Activated naive CD8-positive, alpha-beta T cell treated with anti-CD3 and anti-CD28 coated beads, Interleukin-2, amount 10 ng/mL, durations not matched to agents 7 days and 5 days (primary cell): ENCODE measurements at places on chromosomes 5 and 9. TPM values are rescaled to one million over a fixed set of nuclear protein-coding genes. Genes with fewer than 3 reads are reported as not detected.

Gene SYK
- total RNA-seq = 0.82 TPM

Gene TAF11L11
- not detected for total RNA-seq

DNA sequence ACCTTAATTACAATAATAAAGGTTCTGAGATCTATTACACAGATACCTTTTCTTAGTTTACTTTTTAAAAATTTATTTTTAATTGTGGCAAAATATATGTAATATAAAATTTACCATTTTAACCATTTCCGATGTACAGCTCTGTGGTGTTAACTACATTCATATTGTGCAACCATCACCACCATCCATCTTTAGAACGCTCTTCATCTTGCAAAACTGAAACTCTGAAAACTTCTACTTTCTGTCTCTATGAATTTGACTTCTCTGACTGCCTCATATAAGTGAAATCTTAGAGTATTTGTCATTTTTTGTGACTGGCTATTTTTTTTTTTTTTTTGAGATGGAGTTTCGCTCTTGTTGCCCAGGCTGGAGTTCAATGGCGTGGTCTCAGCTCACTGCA lies 26.8 kb downstream of the WWC1 start:
- H3K4me3 ChIP-seq = no peak overlapping the region
- DNase-seq = no peak
- H3K27me3 ChIP-seq = no peaks in the 10 kb centered on the region
- H3K4me1 ChIP-seq = no peaks in the 10 kb centered on the region
- no peaks in the 10 kb centered on the region for H3K36me3 ChIP-seq
- no peak overlapping the region for H3K27ac ChIP-seq

GRCh38 chr9:121962421-121962820 lies 130.7 kb downstream of the TTLL11 start:
- peaks cover 2% of the 10 kb centered on the region for H3K36me3 ChIP-seq
- H3K27ac ChIP-seq = peak overlapping the region; percentile 6
- peaks cover 4% of the 10 kb centered on the region for H3K27me3 ChIP-seq

GRCh38 chr9:73683862-73684591 lies 532.4 kb downstream of the ANXA1 start:
- no peak for DNase-seq
- no peak overlapping the region for H3K4me3 ChIP-seq
- H3K4me1 ChIP-seq = no peaks in the 10 kb centered on the region
- H3K36me3 ChIP-seq = no peaks in the 10 kb centered on the region

- no peaks in the 10 kb centered on the region for H3K36me3 ChIP-seq
- H3K4me1 ChIP-seq = no peaks in the 10 kb centered on the region
- no peak for DNase-seq
- H3K27ac ChIP-seq = no peak overlapping the region
- H3K4me3 ChIP-seq = no peak overlapping the region
Observed at GRCh38 chr9:119224431-119224830, 144.8 kb downstream of the BRINP1 start.

DNA sequence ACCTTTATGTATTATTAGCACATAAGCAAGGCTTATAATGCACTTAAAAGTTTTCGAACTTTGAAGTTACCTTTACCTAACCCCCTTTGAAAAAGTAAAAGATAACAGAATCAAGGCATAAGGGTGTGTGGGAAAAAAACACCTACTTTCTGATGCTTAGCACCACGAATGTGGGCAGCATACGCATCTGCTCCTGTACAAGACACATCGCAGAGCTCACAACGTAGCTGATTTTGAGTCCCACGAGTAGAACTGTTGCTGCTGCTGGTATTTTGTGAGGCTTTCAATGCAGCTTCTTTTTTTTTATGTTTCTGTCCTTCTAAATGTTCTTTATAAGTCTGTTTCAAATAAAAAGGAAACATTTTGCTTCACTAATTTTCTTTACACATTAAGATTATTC lies 40.8 kb downstream of the ZFR start:
- no peak overlapping the region for H3K4me3 ChIP-seq
- peaks cover 6% of the 10 kb centered on the region for H3K4me1 ChIP-seq
- no peak overlapping the region for H3K27ac ChIP-seq
- no peak for DNase-seq
- H3K27me3 ChIP-seq = no peaks in the 10 kb centered on the region

DNA sequence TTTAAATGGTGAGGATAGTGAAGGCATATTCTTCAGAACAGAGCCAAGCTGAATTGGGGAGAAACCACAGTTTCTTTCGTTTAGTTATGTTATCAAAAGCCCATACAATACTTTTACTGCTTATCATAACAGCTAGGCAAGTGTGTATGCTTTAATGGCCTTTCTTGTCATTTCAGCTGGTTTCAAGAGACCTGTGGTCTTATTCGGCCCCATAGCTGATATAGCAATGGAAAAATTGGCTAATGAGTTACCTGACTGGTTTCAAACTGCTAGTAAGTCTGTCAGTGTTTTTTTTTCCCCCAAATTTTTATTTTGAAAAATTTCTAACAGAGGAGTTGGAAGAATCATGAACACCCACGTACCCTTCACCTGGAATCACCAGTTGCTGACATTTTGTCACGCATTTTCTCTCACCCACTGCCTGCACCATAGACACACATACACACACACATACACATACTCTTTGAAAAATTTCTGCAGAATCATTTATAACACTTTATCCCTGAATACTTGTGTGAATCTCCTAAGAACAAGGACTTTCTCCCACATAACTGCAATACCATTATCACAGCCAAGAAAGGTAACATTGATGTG lies 63.7 kb downstream of the TJP2 start:
- H3K4me1 ChIP-seq = no peaks in the 10 kb centered on the region
- H3K27me3 ChIP-seq = no peaks in the 10 kb centered on the region
- no peak overlapping the region for H3K4me3 ChIP-seq

GRCh38 chr5:27477550-27477949 lies 439.2 kb upstream of the CDH9 start:
- no peak overlapping the region for H3K4me3 ChIP-seq
- no peaks in the 10 kb centered on the region for H3K27me3 ChIP-seq
- no peak overlapping the region for H3K27ac ChIP-seq
- no peaks in the 10 kb centered on the region for H3K36me3 ChIP-seq
- no peaks in the 10 kb centered on the region for H3K4me1 ChIP-seq

DNA sequence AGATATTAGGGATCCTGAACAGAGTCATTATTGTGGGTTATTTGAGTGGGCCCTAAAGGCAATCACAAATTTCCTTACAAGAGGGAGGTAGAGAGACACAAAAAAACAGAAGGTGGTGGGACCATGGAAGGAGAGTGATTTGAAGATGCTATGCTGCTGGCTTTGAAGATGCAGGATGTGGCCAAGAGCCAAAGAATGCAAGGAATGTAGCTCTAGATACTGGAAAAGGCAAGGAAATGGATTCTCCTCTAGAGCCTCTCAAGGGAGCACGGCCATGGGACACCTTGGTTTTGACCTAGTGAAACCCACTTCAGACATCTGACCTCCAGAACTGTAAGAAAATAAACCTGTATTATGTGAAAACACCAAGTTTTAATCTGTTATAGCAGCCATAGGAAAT lies 53.8 kb downstream of the TTC39B start:
- no peak overlapping the region for H3K27ac ChIP-seq
- DNase-seq = no peak
- no peak overlapping the region for H3K4me3 ChIP-seq

DNA sequence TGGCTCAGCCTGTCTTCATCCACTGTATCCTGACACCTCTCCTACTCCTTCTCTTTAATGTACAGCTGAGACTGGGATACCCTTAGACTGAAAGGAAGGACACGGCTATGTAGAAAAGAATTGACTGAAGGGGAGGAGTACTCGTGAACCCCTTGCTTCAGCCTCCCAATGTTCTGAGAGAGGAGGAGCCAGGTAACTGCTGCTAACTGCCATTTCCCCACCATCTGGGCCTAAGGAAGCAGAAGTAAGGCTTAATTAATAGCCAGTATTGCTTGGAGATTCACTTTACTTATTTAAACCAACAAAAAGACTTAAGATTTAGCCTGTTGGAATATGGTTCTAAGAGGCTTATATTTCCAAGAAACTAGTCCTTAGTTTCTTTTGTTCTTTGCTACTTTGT lies 18.8 kb upstream of the RGS3 start:
- H3K27ac ChIP-seq = no peak overlapping the region
- no peaks in the 10 kb centered on the region for H3K27me3 ChIP-seq
- H3K36me3 ChIP-seq = no peaks in the 10 kb centered on the region
- no peak for DNase-seq
- H3K4me3 ChIP-seq = no peak overlapping the region
